CD4-positive, alpha-beta T cell (primary cell): ENCODE measurements at places on chromosomes 16 and 17.

DNA sequence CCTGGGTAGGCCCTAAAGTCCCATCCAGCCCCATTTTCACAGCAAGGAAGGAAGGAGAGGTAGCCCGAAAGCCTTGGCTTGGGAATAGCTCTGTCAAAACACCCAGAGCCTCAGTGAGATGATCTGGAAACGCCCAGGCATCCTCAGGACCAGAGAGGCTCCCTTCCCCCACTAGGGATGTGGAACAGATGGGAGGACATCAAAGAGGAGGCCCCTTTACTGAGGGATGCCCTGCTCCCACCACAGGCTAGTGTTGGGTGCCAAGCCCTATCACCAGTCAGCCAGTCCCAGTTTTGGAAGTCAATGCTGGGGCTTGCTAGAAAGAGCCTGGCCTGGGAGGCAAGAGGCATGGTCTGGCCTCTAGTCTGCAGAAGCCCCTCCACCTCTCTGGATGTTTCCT lies 4.7 kb downstream of the TPPP3 start:
- no peak overlapping the region for H3K27ac ChIP-seq
- H3K4me3 ChIP-seq = no peak overlapping the region
- H3K36me3 ChIP-seq = no peaks in the 10 kb centered on the region

- peak overlapping the region; percentile 40 for H3K27ac ChIP-seq
- peaks cover 16% of the 10 kb centered on the region for H3K4me1 ChIP-seq
- no peaks in the 10 kb centered on the region for H3K27me3 ChIP-seq
- H3K36me3 ChIP-seq = no peaks in the 10 kb centered on the region
These were observed 535 bp upstream of the AURKB start for GRCh38 chr17:8210761-8211458.

GRCh38 chr17:45018848-45019711 lies 32.4 kb downstream of the DCAKD start:
- H3K36me3 ChIP-seq = no peaks in the 10 kb centered on the region
- H3K4me1 ChIP-seq = peaks cover 36% of the 10 kb centered on the region
- DNase-seq = no peak
- peaks cover 40% of the 10 kb centered on the region for H3K27me3 ChIP-seq

DNA sequence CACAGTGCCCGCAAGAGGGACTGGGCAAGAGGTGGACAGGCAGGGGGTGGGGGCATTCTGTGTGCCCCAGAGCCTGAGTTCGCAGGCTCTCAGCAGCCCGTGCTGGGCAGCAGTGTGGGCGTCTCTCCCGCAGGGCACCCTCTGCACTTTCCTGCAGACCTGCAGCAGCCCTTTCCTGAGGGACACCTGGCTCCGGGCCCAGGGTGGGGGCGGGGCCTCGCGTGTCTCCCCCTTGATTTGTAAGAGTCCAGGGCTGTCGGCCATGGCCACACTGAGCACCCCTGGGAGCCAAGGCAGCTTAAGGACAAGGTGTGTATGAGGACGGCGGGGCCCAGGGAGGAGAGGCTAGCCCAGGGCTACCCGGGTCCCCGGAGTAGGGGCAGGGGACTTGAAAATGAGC lies 33.4 kb upstream of the SLC38A10 start:
- H3K27me3 ChIP-seq = peaks cover 10% of the 10 kb centered on the region
- H3K27ac ChIP-seq = no peak overlapping the region
- peaks cover 6% of the 10 kb centered on the region for H3K4me1 ChIP-seq
- H3K4me3 ChIP-seq = no peak overlapping the region
- H3K36me3 ChIP-seq = no peaks in the 10 kb centered on the region

DNA sequence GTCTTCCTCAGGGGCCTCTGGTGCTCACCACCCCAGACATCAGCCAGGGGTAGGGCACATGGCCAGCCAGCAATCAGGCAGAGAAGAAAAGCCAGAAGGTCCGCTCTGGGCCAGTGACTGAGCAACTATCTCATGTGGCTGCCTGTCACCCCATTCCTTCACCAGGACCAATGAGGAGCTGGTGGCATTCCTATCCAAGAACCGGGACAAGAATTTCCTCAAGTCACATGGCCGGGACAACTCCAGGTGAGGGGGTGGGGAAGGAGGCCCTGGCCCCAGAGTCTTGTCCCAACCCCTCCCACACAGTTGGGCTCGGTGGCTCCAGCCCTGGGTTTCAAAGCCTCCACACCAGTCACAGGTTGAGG lies 9.4 kb downstream of the XYLT2 start:
- no peaks in the 10 kb centered on the region for H3K27me3 ChIP-seq
- no peak overlapping the region for H3K4me3 ChIP-seq
- H3K36me3 ChIP-seq = peaks cover 59% of the 10 kb centered on the region
- no peak for DNase-seq
- no peaks in the 10 kb centered on the region for H3K4me1 ChIP-seq
